Activated T-helper 1 cell treated with Interleukin-2 at 50 U/mL for 16 hours (primary cell): ENCODE measurements at places on chromosomes 16 and 17.
A peak's percentile ranks its signal among the peaks of the same experiment; 100 is the strongest.

- no peak for DNase-seq
Observed at GRCh38 chr17:57453841-57454425, 197.6 kb downstream of the MSI2 start.

DNA sequence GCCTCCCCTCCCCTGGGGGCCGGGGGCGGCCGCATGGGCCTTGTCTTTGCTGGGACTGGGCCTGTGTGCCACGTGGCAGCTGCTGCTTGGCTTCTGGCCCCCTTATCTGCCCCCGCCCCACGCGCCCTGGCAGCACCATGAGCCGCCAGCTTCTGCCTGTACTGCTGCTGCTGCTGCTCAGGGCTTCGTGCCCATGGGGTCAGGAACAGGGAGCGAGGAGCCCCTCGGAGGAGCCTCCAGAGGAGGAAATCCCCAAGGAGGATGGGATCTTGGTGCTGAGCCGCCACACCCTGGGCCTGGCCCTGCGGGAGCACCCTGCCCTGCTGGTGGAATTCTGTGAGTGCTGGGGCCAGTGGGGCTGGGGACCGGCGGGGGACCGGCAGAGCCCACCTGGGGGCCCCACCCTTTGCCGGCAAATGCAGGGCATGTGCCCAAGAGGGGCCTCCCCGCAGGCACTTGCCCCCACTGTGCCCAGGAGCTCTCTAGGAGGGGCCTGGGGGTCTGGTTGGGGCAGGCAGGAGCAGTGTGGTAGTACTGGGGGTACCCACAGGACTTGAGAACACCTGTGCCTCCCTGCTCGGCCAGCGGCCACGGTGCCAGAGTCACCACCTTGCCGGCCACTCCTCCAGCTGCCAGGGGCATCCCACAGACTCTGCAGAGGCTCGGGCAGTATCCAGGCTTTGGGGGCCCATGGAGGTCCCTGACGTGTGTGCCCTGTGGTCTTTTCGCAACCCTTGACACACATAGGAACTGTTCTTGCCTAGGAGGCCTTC, at the start of gene PDIA2:
Gene PDIA2 (plus strand): TSS at position 132 of the 773 bp plus-strand sequence. CDS start 6 bp downstream, at position 138.
- no peak for DNase-seq

GRCh38 chr16:58634265-58634802, 4.7 kb upstream of the CNOT1 start:
- no peak for DNase-seq

DNA sequence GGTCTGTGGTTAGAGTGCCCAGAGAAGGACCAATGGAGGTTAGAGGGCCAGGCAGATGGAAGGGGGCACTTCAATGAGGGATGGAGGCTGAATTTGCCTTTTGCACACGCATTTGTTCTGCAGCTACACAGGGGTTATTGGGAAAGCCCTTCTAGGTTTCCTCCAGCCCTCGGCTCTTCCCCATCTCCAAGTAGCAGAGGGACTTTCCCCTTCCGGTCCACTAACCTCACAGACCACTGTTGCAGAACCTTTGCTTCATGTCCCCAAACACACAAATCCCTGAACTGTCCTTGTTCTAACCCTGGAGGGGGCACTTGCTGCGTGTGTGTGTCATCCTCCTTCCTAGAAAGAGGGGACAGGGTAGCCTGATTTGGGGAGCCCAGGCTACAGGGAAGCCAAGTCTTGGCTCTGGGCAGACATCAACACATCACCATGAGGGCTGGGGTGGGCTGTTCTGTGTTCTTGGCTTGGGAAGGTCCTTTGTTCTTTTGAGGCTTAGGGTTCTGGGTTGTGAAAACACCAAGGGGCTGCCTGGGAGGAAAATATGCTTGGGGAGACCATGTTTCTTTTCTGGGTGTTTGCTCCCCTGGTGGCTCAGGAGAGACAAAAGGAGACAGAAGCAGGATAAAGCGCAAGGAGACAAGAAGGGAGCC, 7.3 kb upstream of the NR1D1 start:
- no peak for DNase-seq

GRCh38 chr16:66515596-66516508, 34.1 kb downstream of the TK2 start:
- DNase-seq, result no peak

DNA sequence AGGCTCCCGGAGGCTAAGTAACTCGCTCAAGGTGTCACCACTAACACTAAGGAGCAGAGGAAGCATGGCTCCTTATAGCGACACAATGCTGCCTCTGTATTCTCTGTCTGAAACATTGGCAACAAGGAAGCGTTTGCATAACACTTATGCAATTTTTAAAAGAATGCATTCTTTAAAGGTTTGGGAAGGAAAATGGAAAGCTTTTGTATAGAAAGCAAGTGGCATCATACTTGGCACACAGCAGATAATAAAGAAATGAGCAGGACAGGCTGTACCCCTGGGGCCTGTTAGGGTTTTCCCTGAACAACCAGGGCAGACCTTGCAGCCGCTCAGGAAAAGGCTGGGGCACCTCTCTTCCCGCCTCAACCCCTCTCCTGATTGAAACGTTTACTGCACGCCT, 36.9 kb downstream of the PPL start:
- DNase-seq, result no peak

GRCh38 chr17:80917716-80918560, 73.7 kb upstream of the CHMP6 start:
- DNase-seq, result no peak

- peak; percentile 13 for DNase-seq
Observed at GRCh38 chr17:76968707-76969597, 100.7 kb downstream of the MGAT5B start.

DNA sequence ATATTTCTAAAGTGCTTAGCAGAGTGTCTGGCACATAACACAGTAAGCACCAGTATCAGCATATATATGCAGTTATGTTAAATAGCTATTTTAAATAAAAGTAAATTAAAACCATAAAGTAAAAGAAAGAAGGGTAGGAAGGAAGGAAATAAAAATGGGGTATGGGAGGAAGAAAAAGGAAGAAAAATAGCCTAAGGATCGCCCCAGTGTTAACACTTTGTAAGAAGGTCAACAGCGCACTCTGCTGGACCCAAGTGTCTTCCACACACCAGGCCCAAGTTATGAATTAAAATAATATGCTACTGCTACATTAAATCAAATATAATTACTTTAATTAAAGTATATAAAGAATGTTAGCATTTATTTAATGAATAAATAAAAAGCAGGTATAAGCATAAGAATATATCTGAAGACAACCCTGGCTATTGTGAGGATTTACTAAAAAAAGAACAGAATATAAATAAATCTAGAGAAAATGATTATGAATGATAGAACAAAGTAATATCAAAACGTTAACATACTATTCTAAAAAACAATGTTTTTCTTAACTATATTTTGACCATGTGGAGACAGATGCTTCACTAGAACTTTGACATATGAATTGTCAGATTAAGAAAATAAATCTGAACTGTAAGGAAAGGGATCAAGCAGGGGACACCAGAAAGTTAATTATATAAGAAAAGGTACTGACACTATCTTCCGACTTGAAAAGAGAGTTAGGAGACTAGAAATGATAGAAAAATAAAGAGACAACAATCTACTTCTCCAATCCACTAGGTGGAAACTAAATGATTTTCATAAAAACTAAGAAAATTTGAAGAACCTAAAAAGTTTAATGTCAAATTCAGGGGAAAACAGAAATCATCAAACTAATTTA, 25.9 kb downstream of the BRIP1 start:
- no peak for DNase-seq

GRCh38 chr16:31354394-31355291, at the start of gene ITGAX:
Gene ITGAX, plus strand, starts transcription at chr16:31355176. Its CDS starts 79 bp downstream, at chr16:31355255.
- no peak for DNase-seq

DNA sequence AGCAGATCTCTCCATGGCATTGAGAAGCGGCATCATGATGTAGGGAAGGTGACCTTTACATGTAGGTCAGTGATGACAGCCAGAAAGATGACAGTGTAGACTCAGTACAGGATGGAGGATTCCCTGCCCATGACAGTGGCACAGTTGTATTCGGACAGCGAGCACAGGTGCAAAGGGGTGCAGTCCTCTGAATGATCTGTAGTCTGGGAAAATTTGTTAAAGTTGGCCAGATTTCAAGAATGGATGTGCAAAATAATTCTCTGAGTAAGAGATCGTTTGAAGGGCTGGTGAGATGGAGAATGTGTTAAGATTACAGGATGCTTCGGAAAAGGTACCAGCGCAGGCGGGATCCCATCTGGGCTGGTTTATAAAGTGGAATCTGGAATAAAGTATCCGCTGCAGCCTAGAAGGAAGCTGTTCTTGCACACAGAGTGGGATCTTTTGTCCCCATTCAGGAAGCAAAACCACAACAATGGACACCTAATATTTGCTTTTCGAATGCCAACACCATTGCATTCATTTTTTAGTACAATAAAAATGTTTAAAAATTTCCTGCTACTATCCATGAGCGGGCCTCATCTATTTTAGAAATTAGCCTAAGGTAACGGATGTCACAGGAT, 101.2 kb downstream of the RPTOR start:
- DNase-seq, result no peak

- DNase-seq, result peak; percentile 11
Observed at GRCh38 chr17:2343421-2343820, 6.1 kb downstream of the SGSM2 start.

GRCh38 chr17:58414596-58414997, 2.7 kb downstream of the RNF43 start:
- DNase-seq, result no peak

DNA sequence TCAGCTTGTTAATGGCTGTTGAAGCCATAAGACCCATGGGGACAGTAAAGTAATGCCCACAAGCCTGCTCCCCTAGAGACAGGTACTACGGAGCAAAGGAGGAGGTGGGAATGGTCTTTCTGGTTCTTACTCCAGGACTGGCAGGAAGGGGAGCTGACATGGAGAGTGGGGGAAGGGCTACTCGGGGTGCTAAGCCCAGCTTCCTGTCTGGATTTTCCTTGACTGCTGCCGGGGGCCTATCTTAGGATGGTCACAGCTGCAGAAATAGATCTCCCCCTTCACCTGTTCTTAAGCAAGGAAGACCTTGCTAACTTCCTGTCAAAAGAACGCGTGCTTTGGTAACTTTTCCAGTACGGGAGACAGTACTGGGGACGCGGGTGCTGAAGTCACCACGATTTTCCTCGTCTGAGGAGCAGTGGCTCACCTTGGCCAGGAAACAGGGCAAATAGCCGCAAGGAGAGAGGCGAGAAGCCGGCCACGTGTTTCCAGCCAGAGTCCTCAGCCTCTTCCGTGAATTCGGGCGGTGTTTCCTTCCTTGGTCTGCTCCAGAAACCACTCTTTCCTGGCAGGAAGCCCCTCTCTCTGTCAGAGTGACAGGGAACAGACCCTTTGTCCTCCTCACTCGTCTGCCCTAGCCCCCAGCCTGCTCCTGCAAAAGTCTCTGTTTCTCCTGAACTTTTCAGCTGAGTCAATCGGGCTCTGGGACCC, 656 bp upstream of the PRR29 start:
- no peak for DNase-seq

DNA sequence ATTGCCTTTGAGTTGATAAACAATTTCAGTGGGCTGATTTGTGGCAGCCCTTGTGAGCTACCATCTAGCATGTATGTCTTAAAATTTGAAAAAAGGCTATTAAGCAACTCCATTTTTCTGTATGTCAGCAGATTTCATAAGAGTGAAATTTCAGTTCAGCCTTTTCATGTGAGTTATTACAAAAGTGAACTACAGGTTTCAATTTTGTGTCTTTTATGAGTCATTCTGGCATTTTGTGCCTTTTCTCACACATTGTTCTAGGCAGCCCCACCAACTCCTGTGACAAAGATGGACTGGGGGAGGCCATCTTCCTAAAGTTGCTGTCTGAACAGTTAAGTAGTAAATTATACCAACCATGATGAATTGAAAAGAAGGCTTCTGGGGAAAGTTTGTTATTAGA, 52.1 kb downstream of the USP10 start:
- no peak for DNase-seq

DNA sequence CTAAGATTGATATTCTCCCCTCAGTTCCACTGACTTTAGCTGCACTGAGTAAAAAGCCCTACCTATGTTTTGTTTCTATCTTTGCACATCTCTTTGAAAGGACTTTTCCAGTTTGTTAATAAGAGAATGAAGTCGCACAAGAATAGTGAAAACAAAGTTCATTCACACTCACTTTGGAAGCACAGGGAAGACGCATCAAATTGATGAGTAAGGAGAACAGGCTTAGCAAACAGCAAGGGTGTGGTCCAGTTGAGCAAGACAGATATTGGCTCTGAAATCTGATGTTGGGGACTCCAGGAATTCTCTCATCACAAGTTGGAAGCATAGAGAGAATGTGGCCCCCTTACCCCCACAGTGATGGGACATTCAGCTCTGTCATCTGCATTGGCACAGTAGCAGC, 221.3 kb downstream of the CDH11 start:
- DNase-seq, result no peak

DNA sequence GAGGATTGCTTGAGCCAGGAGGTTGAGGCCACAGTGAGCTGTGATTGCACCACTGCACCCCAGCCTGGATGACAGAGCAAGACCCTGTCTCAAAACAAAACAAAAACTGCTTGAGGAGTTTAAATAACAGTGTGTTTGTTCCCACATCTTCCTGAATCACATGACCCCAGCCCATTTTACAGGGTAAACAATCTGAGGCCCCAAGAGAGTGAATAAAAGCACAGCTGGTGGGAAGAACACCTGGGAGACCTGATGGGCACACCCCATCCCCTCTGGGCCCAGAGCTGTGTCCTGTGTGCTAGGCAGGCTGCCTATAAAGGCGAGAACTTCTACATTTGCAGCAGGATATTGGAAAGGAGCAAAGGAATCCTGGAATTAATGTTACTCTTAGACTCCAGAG, 69.6 kb downstream of the PLXDC1 start:
- no peak for DNase-seq

GRCh38 chr17:10103712-10104111, 94.7 kb downstream of the GAS7 start:
- DNase-seq, result no peak

GRCh38 chr17:78132084-78132676, 1.6 kb downstream of the TMC8 start:
- peak; percentile 58 for DNase-seq

DNA sequence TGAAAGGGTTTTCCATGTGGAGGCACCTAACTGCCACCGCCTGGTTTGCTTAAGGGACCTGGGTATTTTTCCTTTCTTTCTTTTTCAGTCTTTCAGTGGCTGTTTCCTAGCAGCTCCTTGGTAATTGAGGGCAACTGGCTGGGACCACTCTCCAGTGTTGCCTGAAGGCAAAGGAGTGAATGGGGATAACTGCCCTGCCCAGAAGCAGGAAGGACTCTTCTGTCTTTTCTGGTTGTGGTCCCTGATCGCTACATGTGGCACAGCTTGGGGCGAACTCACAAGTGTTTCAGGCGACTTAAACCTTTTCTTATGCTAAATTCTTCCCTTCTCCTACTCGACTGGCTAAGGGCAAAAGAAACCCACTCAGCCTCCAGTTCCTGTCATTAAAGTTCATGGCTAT, 10.1 kb upstream of the TMEM98 start:
- no peak for DNase-seq

DNA sequence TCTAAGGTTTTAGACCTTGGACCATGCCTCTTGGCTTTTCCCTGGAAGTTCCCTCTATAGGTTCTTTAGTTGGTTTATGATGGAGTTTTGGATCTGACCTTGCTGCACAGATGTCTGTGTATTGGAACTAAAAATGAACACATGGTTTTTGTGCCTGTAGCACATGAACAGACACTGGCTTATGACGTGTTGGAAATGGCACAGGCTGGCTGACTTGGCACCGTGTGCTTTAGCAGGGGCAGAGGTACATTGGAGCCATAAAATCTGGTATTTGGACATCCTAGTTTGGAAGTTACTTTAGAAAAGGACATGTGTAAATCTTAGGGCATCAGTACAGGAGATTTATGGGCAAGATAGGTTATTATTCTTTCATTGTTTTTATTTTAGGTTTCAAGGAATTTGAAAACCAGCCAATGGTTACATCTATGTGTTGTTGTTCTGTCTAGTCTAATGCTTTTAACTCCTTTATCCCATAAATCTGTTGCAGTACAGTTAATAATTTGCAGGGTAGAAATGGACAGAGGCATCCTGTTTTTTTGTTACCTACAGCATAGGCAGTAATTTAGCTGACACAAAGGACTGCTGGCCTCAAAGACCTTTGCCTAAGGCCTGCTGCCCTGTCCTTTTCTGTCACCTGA, 6.0 kb downstream of the SOCS7 start:
- no peak for DNase-seq
